ENCODE measurements at places on chromosomes 12 and 14. TPM values are rescaled to one million over a fixed set of nuclear protein-coding genes. Genes with fewer than 3 reads are reported as not detected.

DNA sequence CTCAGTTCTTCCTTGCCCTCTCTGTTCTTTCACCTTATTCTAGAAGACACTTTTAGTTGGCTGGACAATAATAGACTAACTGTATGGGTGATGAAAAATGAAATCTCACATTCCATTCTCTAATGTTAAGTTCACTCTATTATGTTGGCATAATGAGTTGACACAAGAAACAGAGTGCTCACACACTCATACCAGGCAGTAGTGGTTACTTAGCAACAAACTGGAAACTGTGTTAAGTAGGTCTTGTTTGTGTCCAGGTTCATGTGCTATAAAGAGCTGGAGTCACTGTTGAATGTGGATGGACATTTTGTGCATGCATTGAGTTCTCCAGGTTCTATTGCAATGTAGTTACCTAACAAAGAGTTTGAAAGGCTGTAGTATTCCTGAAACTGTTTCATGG, 16.9 kb upstream of the PPP4R4 start:
- DNase-seq: no peak

- DNase-seq: no peak
These were observed 341.2 kb upstream of the KITLG start for GRCh38 chr12:88921434-88921833.

- DNase-seq: no peak
These were observed 685.3 kb downstream of the TRHDE start for GRCh38 chr12:72957454-72957853.

GRCh38 chr14:76352639-76353281, 23.2 kb upstream of the ESRRB start:
- DNase-seq: peak; percentile 64

- no peak for DNase-seq
These were observed 113.8 kb upstream of the CCDC175 start for GRCh38 chr14:59690426-59690825.

GRCh38 chr12:75951399-75952278, 79.9 kb downstream of the PHLDA1 start:
- no peak for DNase-seq

DNA sequence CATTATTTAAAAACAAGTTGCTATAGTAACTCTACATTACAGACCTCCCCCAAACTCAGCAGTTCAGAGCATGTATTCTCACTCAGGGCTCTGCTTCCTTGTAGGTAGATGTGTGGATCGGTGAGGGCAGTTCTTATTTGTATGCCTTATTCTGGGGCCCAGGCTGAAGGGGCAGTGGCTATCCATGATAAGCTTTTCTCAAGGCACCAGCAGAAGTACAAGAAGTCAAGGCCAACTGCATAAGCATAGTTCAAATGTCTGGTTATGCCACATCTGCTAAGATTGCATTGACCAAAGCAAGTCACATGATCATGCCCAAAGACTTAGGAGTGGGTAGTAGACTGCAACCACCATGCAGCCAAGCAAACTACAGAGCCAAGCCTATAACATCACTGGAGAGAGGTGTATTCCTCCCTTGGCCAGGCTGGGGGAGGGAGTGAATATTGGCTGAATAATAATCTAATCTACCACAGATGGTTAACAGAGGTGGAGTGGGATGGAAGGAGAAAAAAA, 4.6 kb downstream of the PSEN1 start:
- DNase-seq: no peak

DNA sequence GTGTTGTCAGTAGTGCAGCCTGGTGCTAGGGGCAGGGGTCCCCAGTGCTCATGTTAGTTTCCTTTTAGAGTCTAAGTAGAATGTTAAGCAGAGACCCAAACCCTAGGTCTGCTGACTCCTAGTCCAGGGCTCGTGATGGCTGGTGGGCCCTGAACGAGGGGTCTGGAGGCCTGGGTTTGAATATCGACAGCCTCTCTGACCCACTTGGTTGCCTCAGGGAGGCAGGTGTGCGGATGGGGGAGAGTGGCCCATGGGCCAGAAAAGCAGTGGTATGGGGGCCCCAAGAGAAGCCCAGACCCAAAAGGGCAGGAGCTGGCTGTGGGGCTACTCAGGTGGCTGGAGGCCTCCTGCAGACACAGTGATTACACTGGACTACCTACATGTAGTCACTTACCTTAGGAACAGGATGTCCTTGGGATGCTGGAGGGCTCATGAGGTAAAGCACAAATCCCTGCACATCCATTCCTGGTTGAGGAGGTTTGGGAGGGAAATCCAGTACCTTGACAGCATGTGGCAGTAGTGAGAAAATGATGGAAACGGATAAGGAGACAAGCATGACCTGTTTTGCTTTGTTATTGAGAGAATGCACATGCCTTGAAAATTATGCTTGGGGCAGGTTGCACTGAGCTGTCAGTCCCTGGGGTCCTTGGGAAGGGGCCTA, 1.7 kb upstream of the SLC25A29 start:
- no peak for DNase-seq

- DNase-seq: no peak
These were observed 1.3 kb upstream of the JDP2 start for GRCh38 chr14:75426332-75427125.

Gene LRP1
- total RNA-seq: 33.1 TPM

Gene DNAH10
- 0.04 TPM for total RNA-seq

Gene DCN
- 224 TPM for total RNA-seq

All from psoas muscle (tissue), 8 donors.